ENCODE measurements at places on chromosomes 1 and 21.

GRCh38 chr21:45022348-45022675 is 52.1 kb upstream of the ADARB1 start:
- DNase-seq = no peak

- DNase-seq = no peak
Measured at GRCh38 chr1:175783126-175783722, 39.8 kb upstream of the TNR start.

- DNase-seq = no peak
Measured at GRCh38 chr1:246921481-246921880, 10.3 kb downstream of the AHCTF1 start.

DNA sequence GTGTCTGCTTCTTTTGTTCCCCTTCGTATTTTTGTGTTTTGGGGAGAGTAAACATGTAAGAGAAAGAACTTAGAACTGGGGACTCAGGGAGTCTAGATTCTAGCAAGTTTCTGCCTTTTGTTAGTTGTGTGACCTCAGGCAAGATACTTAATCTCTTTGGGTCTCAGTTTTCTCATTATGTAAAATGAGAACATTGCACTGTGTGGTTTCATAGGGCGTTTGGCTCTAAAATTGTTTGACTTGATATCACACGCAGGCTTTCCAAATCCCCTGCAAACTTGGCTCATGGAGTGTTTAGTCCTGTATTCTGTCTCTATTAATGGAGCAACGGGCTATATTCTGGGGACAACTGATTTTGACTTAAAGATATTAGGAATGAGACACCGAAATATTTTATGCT is 57.7 kb downstream of the NTNG1 start:
- DNase-seq = no peak

GRCh38 chr1:240093120-240093961 is 1.7 kb downstream of the FMN2 start:
- no peak for DNase-seq

DNA sequence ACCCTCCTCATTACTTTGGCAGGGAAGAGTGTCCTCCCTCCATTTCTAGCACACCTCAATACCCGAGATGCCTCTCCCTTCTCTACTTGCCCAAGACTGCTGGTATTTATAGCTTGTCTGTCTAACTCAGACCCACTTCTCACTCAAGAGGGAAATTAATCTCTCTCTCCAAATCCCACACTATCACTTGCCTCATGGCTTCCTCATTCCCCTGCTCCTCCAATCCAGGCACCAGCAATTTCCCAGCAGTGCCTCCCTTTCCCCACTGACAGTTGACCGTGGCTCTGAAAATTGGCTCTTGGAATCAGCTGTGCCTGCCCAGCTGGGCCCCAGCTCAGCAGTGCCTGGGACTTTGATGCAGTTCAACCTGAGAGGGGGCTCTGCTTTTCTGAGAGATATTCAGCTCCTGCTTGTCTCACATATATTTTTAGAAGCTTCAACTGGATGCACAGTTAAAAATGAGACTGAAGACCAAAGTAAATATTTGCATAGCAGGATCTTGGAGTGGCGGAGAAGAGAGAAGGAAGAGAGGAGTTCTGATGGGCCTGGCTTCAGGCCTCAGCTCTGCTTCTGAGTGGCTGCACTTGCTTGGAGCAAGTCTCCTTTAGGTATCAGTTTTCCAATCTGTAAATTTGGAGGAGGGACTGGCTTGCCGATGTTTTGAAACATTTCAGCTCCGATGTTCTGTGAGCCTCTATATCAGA is 81.1 kb upstream of the SPATA6 start:
- DNase-seq = no peak

DNA sequence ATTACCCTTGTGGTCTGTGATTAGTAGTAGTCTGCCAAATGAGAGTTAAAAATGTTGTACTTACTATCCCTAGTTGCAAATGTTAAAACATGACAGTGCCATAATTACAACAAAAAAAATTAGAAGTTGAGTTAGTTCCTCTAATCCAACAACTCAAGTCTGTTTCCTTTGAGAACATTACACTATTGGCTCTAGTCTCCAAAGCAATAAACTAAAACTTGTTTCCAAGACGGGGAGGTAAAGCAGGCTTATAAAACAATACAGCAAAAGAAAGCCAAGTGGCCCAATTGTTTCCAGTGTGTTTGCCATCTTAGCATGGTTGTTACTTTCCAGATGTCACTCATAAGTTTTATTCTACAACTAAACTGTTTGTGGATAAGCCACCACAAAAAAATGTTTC is 11.6 kb downstream of the KYAT3 start:
- DNase-seq = no peak

- no peak for DNase-seq
Measured at GRCh38 chr1:67844988-67845387, 11.7 kb upstream of the GNG12 start.

- DNase-seq = no peak
Measured at GRCh38 chr1:226684026-226684425, 55.1 kb downstream of the ITPKB start.

- DNase-seq = no peak
Measured at GRCh38 chr21:28317177-28317950, 675.3 kb downstream of the LTN1 start.

DNA sequence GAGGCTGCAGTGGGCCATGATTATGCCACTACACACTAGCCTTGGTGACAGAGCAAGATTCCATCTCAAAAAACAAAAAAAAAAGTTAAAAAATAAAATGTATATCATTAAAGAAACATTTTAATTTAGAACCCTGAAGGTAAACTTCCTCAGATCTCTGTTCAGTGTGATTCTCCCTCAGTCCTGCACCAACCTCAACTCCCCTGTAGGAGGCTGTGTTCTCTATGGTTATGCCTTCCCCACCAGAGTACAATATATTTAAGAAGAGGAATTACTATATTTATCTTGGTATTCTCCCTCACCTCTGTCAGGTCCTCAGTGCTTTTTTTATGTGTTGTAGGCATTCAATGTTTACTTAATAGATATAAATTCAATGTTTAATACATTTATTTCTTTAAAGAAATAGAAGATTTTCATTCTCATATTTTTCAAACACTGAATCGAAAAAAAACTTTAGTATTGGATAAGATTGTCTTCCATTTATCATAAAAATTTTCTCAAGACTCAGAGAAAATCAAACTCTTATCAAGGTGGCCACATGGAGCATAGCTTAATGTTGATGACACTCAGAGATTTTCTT is 4.8 kb upstream of the LRRC8B start:
- DNase-seq = peak; percentile 30

DNA sequence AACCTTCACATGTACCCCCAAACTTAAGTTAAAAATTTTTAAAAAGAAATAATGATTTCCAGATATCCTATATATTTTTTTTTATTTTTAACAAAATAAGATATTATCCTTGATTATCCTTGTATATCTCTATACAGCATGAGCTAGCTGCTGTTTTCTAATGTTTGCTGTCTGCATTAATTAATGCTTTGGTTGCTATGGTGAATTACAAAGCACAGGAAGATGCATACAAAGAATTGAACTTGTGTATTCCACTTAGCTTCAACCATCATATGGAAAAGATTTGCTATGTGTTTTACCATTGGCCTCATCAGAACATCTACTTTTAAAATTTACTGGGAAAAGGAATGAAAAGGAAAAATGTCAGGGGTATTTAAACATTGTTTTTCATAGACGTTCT is 35.4 kb downstream of the VPS45 start:
- DNase-seq = no peak

- no peak for DNase-seq
Measured at GRCh38 chr1:223364685-223365382, 858 bp upstream of the SUSD4 start.

DNA sequence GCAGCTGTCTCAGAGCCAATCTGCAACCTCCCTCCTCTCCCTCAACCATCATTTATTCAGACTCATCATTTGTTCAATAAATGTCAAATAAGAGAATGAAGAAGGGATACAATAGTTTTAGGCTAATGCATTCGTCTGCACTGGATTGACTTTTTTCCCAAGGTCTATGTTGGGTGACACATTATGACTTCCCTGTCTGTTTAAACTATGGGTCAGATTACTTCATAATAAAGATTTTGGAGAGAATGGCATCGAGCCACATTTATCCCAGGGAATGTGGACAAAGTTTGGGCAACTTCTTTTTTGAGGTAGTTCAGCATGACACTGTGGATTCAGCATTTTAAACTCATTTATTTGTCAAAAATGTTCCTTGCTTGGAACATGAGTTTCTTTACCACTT is 107.4 kb upstream of the ADGRL2 start:
- DNase-seq = no peak

- no peak for DNase-seq
Measured at GRCh38 chr1:181947441-181947840, 114.1 kb downstream of the ZNF648 start.

GRCh38 chr1:67159233-67159632 is 7.0 kb upstream of the IL23R start:
- DNase-seq = no peak

DNA sequence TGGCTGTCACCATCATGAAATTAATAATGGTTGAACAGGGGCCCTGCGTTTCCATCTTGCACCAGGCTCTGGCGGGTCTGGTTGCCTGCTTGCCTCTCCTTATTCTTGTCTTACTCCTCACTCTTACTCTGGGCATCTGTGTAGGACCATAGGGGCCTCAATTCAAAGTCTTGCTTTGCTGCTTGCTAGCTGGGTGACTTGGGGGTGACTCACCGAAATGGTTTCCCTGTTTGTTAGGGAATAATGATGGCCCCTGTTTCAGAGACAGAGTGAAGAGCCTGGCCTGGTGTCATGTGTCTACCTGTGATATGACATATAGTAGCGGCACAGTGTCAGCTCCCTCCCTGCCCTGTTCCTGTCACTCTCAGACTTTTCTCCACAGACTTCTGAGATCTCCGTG is 24.6 kb downstream of the KCNC4 start:
- no peak for DNase-seq

- DNase-seq = no peak
Measured at GRCh38 chr1:6762060-6762459, 23.2 kb upstream of the CAMTA1 start.

- DNase-seq = no peak
Measured at GRCh38 chr1:225914947-225915346, 9.1 kb downstream of the PYCR2 start.

DNA sequence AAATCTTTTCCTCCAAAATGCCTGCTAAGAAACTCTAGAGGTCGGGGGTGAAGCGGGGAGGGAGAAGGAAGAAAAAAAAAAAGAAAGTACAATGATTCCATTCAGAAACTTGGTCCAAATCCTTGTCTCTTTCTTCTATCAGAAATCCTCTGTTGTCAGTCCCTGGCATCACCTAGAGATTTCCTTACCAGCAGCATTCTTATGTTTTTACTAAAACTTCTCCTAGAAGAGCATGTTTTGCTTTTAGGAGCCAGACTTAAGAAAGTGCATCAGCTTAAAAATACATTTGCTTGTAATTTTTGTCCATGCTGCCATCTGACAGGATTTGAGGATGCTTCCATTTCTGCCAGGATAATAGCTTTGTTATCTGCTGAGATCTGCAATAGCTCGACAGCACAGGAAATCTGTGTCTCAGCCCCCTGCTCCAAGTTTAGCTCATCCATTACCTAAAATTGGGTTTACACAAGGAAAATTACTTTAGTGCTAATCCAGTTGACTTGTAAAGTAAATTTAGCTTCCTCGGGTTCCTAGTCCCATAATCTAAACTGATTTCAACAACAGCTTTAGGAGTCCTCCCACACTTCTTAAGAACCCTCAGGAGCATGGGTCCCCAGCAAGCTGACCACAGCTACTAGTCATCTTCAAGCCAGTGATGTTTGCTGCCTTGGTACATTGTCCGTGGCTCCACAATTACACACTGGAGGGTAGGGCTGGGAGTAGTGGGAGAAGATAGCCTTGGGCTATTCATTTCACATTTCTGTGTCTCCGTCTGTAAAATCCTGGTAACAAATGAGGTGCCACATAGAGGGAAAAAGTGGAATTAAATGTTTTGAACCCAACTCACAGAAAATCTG is 92.3 kb upstream of the UBE2U start:
- DNase-seq = no peak

- DNase-seq = no peak
Measured at GRCh38 chr1:117852853-117853553, 76.4 kb downstream of the GDAP2 start.

GRCh38 chr1:211114446-211114845 is 19.5 kb downstream of the KCNH1 start:
- no peak for DNase-seq

DNA sequence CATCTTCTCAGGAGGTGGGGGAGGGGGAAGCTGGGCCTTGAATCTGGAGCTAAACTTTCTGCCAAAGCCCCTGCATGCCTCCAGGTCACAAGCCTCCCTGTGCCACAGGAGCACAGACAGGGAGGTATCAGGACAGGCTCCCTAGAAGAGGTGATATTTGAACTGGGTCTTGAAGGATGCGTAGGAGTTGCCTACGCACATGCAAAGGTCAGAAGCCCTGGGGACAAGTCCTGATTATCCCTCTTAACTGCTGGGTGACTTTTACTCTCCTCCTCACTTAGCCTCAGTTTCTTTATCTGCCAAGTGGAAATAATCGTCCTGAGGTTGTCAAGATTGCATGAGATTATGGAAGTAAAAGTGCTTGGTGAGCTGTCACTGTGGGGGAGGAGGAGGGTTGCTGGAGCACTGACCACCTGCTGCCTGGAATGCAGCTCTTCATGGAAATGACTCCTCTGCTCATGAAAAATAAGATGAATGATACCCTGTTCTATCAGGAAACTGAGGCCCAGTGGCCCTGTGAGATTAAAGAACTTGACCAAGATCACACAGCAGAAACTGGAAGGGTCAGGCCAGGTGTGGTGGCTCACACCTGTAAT is 50.6 kb upstream of the LAPTM5 start:
- DNase-seq = no peak

GRCh38 chr1:76219366-76219818 is 144.8 kb downstream of the ST6GALNAC3 start:
- no peak for DNase-seq

- DNase-seq = no peak
Measured at GRCh38 chr1:39833621-39834385, 45.1 kb upstream of the BMP8B start.

- DNase-seq = no peak
Measured at GRCh38 chr1:247324923-247325322, 6.7 kb downstream of the ZNF496 start.

DNA sequence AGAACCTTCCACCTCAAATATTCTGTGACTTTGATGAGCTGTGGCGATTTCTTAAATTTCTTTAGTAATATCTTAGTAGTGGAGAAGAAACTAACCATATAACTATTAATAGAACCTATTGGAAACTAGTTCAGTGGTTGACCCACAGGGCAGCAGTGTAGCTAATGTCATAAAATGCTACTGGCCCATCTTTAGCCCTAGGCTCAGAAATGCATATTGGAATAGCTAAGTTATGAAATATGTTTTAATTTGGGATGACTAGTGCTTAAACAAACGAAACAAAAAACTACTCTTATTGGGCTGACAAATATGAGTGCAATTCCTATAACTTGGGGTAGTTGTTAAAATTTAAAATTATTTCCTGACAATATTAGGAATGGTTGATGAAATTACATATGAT is 20.2 kb downstream of the MACO1 start:
- no peak for DNase-seq
